ENCODE measurements at places on chromosomes 1 and 21.
A peak's percentile ranks its signal among the peaks of the same experiment; 100 is the strongest.

- no peak for DNase-seq
These were observed 627 bp downstream of the ADARB1 start for GRCh38 chr21:45074818-45075595.

- no peak for DNase-seq
These were observed 108.1 kb upstream of the HAO2 start for GRCh38 chr1:119260506-119260905.

- no peak for DNase-seq
These were observed 768.4 kb upstream of the ADGRL2 start for GRCh38 chr1:81032374-81032773.

DNA sequence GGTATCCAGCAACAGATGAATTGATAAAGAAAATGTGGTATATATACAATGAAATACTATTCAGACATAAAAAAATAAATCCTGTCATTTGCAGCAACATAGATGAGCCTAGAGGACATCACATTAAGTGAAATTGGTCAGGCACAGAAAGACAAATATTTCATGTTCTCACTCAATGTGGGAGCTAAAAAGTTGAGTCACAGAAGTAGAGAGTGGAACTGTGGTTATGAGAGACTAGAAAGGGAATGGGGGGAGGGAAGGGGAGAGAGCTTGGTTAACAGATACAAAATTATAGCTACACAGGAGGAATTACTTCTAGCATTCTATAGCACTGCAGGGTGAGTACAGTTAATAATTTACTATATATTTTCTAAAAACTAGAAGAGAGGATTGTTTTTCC, 37.1 kb upstream of the SERPINC1 start:
- DNase-seq = peak; percentile 23

- no peak for DNase-seq
These were observed 54.2 kb upstream of the RABGAP1L start for GRCh38 chr1:174105086-174105485.

GRCh38 chr1:179586107-179586823, 5.4 kb upstream of the TDRD5 start:
- no peak for DNase-seq

DNA sequence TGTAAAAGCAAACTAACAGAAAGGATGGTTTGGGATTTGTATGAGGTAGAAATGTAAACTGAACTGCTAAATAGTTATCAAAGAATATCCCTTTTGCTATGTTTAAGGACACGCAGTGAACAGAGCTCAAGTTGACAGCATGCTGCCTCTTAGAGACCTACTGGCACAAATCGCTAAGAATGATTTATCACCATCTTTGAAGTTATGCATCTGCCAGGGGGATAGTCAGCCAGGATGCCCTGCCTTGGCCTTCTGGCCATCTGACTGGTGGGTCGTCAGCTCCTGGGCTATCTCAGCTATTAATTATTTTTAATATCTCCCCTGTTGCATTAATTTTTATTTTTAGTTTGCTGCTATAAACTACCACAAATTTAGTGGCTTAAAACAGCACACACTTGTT, 334.8 kb upstream of the KAZN start:
- DNase-seq = no peak

- DNase-seq = no peak
These were observed 609 bp upstream of the ATF3 start for GRCh38 chr1:212607913-212608391.

DNA sequence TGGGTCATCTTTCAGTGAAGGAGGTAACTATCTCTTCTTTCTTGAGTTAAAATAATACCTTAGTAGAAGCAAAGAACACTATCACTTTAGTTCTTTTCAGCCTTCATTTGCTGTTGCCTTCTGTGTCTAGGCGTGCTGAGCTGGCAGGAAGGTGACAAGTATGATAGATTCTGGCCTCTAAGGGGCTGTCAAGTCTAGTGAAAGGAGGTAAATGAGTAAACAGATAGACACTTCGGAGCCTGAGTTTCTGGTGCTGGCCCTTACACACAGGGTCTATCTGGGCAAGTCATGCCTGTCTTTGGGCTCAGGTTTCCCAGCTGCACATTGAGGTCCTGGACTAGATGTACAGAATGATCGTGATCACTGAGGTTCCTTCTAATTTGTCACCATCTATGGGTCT, 89.3 kb downstream of the ROR1 start:
- no peak for DNase-seq

- no peak for DNase-seq
These were observed 44.3 kb upstream of the LRRC7 start for GRCh38 chr1:69523461-69523860.

GRCh38 chr1:89001510-89001909, 9.1 kb upstream of the KYAT3 start:
- DNase-seq = peak; percentile 33

DNA sequence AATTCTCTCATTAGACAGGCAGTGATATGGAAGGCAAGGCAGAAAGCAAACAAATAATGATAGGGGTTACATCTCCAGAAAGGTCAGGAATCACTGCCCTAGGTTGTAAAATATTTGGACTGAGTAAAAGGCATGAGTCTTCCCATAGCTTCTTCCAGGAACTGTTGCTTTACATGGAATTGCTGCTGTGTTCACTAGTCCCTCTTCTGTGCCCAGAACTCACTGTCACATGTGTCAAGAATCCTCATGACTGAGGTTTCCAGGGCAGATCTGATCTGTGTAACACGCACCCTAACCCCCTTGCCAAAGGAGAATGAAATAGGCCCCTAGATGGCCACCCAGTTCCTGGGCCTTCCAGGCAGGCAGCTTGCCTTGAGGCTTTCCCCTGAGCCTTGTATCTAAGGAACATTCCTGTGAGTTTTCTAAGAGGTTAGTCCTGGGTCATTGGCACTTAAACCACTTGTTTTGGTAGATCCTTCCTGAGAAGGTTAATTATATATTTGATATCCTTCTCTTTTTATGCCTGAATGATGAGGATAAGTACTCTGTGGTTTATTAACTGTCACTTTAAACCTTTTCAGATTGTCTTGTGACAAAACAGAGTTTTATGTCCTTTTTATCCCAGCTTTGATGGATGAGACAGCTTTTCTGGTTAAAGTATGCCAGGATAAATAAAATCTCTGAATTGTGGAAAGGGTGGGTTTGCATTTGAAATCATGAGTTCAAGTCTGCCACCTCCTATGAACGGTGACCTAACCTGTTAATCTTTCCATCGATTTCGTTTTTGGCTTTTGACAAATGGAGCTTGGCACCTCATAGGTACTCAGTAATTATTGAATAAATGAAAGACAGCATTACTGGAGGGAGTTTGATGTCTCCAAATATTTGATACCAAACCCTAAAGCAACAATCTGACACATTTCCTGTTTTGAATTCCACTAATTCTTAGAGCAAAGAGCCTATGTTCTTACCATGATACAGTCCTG, 163.3 kb downstream of the DHRS3 start:
- DNase-seq = peak; percentile 34

- DNase-seq = peak; percentile 12
These were observed at the start of gene PRKAA2 for GRCh38 chr1:56644919-56645676. Gene PRKAA2 (plus strand): TSS chr1:56645314. CDS start chr1:56645388, 74 bp downstream.

GRCh38 chr1:61979729-61980128, 214.9 kb upstream of the L1TD1 start:
- DNase-seq = no peak

GRCh38 chr1:115632251-115633026, 9.3 kb upstream of the VANGL1 start:
- no peak for DNase-seq

DNA sequence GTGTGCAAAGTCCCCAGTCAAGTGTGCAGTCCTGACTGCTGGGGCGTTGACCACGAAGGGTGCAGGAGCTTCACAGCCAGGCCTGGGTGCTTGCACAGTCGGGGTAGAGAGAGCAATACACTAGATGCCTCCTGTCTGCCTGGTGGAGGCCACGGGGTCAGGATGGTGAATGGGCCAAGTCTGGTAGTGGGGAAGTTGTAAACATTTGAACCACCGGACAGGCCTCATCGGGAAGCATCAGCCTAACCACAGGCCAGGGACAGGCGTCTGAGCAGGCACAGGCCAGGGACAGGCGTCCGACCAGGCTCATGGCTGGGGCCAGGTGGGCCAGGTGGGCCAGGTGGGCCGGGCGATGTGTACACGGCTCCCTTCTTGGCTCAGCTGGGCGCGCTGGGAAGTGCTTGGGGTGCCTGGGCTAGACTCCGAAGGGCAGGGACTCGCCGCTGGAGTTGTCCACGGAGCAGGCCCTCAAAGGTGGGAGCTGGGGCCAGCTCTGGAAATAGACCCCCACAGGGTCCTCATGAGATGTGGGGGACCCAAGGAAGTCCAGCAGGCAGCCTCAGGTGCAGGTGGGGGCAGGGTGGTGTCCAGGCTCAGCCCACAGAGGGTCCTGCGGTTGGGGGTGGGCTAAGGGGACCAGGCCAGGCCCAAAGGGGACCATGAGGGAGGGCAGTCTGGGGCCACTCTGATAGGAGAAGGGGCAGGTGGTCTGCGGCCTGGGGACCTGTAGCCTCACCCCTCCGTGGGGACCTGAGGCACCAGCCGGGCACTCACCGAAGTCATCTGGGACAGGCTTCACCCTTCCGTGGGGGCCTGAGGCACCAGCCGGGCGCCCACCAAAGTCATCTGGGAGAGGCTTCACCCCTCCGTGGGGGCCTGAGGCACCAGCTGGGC, 15.0 kb downstream of the COL6A1 start:
- no peak for DNase-seq

GRCh38 chr21:22791376-22791775, 1793.2 kb downstream of the NCAM2 start:
- no peak for DNase-seq

GRCh38 chr21:26850116-26850643, 5.0 kb upstream of the ADAMTS1 start:
- peak; percentile 59 for DNase-seq

- no peak for DNase-seq
These were observed 94.1 kb downstream of the CLDN17 start for GRCh38 chr21:30072496-30072895.

GRCh38 chr1:150753416-150753815, 12.2 kb downstream of the CTSS start:
- no peak for DNase-seq

DNA sequence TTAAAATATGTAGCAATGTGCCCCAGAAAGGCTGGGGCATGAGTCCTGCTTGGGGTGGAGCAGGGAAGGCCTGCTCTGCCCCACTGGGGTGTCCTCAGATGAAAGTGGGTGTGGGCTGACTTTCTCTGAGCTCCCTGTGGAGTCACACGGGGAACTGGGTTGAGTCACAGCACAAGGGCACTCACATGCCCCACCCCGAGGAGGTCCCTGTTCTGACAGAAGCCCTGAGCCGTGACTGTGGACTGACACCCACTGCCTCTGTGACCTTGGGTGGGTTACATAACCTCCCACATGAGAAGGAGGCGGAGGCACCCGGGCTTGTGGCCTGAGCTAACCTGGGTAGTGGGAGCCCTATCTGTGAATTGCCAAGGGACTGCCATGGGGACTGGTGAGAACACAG, 52.5 kb upstream of the TINAGL1 start:
- no peak for DNase-seq

- DNase-seq = no peak
These were observed 149.2 kb downstream of the BEND5 start for GRCh38 chr1:48627486-48627885.

DNA sequence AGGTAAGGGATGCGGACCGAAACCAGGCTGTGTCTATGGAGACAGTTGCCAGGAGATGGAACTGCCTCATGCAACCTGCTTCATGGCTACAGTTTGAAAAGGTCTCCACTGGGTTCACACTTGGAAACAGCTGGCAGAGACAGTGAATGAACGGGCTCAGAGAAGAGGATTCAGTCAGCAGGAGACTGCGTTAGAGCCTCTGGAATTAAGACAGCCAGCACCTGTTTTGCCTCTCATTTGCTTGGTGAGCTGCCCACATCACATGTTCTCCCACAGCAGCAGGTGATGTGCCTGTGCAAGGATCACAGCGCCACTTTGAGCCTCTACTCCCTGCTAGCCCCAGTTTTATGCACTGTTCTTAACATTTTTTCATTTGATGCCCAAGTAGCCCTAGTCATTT, 321.0 kb downstream of the PLPP3 start:
- no peak for DNase-seq

GRCh38 chr1:228706305-228706704, 29.0 kb upstream of the RHOU start:
- DNase-seq = no peak

DNA sequence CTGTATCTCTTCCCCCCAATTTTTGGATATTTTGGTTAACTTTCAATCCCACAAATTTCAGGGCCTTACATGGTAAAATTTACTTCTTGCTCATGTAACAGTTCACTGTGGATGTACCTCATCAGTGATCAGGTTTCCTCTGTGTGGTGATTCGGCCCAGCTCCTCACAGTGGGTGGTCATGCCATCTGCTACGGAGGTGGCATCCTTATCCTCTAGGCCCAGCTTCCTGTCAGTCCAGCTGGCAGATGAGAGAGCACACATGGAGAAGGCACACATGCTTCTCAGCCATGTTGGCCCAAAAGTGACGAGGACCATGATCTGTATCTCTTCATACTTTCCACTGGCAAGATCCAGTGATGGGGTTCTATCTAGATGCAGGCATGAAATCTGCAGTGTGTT, 27.2 kb downstream of the PCBP3 start:
- no peak for DNase-seq

- no peak for DNase-seq
These were observed 657.6 kb upstream of the CXADR start for GRCh38 chr21:16855164-16855667.

GRCh38 chr1:34578306-34578705, 176.5 kb upstream of the GJB5 start:
- DNase-seq = no peak

DNA sequence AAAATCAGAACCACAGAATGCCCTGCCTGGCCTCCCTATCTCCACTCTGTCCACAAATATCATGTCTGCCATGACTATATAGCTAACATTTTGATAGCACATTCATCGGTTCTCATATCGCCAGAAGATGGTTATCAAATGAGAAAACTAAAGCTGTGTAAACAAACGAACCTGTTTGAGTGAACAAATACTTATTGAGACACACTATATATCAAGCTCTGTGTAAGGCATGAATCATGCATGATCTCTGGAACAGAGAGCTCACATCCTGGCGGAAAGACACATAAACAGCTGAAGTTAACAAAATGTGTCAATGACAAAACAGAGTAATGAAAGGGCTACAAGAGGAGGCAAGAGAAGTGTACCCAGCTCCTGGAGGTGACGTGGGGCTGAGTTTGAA, 13.1 kb downstream of the KCND3 start:
- no peak for DNase-seq

DNA sequence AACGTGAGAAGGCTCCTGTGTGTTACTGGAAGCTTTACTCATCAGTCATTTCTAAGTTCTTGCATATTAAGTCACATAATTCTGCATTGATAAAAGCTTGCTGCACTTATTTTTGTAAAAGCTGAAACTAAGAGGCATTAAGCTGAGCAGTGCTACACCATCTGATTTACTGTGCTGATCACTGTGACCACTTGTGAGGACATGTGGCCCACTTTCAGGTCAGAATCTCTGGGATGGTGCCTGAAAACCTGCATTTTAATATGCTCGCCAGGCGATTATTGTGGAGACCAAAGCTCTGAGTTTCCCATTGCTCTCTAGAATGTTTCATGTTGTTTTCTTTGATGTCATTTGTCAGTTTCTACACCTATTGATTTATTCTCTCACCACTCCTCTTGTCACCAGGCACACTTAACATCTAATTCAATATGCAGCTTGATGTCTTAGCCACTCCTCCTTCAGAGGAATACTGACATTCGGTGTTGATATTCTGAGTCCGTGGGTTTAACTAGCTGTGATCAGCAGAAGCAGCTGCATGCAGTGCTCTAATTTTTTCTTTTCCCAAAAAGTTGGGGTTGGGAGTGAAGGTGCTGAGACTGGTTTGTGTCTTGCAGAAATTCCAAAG, 85.3 kb downstream of the RAVER2 start:
- DNase-seq = no peak
